ENCODE measurements at places on chromosomes 1 and 21. TPM values are rescaled to one million over a fixed set of nuclear protein-coding genes. Genes with fewer than 3 reads are reported as not detected.

- DNase-seq, result no peak
Measured at GRCh38 chr1:22132517-22133235, 10.2 kb downstream of the WNT4 start.

The HNRNPCL1 gene
- total RNA-seq, result not detected

- no peak for DNase-seq
Measured at GRCh38 chr1:30410153-30410851, 313.1 kb downstream of the MATN1 start.

GRCh38 chr1:185926588-185926987 is 192.4 kb downstream of the HMCN1 start:
- no peak for DNase-seq

Measured in WTC11 (cell line).